HCEC 1CT (cell line): ENCODE measurements at places on chromosomes 7 and 10.

DNA sequence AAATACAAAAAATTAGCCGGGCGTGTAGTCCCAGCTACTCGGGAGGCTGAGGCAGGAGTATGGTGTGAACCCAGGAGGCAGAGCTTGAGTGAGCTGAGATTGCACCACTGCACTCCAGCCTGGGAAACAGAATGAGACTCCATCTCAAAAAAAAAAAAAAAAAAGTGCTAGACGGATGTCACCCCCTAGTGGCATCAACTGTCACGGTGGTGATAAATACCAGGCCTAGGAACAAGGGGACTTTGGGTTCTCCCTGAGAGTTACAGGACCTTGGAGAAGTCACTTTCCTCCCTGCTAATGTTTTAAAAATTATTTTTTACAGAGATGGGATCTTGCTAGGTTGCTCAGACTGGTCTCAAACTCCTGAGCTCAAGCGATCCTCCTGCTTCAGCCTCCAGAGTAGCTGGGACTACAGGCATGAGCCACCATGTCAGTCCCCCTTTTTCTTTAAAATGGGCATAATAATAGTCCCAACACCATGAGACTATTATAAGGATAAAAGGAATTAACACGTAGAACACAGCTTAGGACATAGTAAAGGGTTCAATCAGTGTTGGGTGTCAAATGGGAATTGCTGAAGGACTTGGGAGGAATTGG, 2.6 kb upstream of the TMEM130 start:
- peak; percentile 24 for DNase-seq

GRCh38 chr7:108073305-108074070, 56.7 kb downstream of the LAMB4 start:
- peak; percentile 53 for DNase-seq

- DNase-seq: no peak
These were observed 24.1 kb downstream of the OAT start for GRCh38 chr10:124394583-124394982.

GRCh38 chr7:121352323-121352722, 23.5 kb downstream of the WNT16 start:
- no peak for DNase-seq

- no peak for DNase-seq
These were observed 168.8 kb downstream of the CPED1 start for GRCh38 chr7:121157341-121157751.

GRCh38 chr10:60446851-60447250, 57.2 kb upstream of the ANK3 start:
- DNase-seq: no peak

DNA sequence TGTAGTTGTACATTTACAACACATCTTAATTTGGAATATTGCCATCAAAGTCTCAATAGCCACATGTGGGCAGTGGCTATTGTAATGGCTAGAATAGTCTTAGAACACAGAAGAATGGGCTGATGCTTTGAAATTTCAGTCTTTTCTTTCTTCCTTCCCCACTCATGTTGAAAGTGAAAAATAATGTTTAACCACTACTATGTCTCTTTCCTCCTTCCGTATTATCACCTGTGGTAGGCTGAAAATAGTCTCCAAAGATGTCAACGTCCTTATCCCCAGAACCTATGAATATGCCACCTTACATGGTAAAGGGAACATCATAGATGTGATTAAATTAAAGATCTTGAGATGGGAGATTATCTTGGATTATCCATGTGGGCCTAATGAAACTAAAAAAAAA, 154.0 kb downstream of the SUGCT start:
- no peak for DNase-seq

DNA sequence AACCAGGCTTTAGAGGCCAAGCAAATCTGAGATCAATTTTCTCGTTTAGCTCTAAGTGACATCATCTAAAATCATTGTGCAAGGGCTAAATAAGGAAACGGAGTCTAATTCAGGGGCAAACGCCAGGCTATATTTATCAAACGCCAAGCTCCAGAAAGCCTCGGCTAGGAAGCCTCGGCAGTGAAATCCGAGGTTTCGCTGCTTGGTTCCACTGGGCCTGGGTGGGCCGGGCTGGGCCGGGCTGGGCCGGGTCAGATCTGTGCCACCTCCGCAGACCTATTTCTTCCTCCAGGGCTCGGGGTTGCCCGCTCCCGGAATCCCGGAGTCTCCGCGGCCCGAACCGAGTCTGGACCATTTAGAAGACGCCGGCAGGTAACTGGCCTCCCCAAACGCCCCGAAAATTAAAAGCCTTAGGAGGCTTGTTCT, 459 bp upstream of the FEZF1 start:
- DNase-seq: no peak

DNA sequence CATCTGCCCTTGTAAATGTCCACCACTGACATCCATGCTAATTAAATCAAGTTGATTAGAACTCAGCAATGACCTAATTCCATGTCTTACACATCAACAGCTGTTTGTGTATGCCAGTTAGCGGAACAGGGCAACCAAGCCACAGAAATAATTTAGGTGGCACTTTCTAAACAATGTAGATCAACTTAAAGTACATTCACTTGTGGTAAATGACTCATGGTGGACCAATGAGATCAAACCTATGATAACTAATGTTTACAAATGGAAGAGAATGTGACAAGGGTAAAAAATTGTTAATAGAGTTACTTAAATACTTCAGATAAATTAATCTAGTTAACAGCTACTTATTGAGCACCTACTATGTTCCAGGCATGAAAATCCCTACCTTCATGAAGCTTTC, 63.1 kb upstream of the ICA1 start:
- no peak for DNase-seq

- DNase-seq: no peak
These were observed 3.2 kb downstream of the FRMD4A start for GRCh38 chr10:14327527-14327926.

DNA sequence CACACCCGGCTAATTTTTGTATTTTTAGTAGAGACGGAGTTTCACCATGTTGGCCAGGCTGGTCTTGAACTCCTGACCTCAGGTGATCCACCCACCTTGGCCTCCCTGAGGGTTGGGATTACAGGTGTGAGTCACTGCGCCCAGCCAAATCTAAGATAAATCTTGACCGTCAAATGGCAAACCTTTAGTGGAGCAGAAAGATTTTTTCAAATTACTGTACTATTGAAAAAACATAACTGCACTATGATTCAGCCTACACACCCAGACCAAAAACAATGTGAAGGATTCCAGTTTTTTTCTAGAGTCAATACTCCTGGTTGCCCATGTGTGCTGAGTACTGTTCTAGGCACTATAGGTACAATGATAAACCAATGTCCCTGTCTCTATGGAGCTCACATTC, 33.9 kb upstream of the SVIL start:
- no peak for DNase-seq

DNA sequence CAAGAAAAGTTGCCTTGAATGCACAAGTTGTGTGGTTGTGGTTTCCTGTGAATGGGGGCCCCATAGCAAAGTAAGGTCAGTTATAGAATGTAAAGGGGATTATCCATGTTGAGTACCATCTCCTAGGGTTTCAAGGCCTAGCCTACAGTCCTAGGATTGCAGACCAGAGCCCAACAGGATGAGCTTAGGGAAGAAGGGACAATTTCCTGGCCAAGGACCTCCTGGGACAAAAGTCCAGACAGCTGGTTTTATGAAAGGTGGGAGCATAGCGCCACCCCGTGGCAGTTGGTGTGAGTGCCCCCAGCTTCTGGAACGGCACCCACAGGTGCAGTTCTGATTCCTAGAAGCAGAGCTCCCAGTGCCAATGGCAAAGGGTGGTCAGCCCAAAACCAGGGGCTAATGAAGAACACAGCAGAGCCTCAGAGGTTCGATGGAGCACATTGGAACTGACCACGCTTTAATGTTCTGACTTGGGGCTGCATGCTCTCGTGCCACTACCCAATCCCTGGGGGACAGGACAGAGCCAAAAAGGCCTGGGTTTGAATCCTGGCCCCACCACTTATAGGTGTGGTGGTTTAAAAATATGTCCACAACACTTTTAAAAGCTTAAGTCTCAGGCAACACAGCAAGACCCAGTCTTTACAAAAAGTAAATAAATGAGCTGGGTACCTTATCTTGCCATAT, 25.8 kb upstream of the TMEM120A start:
- DNase-seq: peak; percentile 41

GRCh38 chr10:10658172-10658785, 359.4 kb upstream of the CELF2 start:
- DNase-seq: peak; percentile 10

GRCh38 chr10:127883516-127883915, 9.2 kb downstream of the CLRN3 start:
- DNase-seq: no peak
